ENCODE measurements at places on chromosomes 2 and 18.
A peak's percentile ranks its signal among the peaks of the same experiment; 100 is the strongest.

DNA sequence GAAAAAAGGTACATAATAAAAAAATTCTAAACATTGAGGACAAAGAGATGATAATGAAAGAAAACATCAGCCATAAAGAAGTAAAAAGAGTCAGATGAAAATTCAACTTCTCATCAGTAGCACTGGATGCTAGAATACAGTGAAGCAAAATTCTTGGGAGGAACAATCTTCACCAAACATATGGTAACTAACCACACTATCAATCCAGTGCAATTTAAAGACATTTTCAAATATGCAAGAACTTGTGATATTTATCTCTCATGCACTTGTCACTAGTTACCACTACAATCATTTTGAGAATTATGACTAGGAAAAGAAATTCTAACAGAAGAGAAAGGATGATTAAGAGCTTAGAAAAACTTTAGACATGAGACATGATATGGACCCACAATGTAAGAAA, 127.4 kb downstream of the RTTN start:
- no peak for DNase-seq

GRCh38 chr2:29657674-29658073, 263.7 kb downstream of the ALK start:
- DNase-seq, result peak; percentile 55

- DNase-seq, result no peak
Measured at GRCh38 chr2:152694161-152694661, 23.1 kb downstream of the PRPF40A start.

DNA sequence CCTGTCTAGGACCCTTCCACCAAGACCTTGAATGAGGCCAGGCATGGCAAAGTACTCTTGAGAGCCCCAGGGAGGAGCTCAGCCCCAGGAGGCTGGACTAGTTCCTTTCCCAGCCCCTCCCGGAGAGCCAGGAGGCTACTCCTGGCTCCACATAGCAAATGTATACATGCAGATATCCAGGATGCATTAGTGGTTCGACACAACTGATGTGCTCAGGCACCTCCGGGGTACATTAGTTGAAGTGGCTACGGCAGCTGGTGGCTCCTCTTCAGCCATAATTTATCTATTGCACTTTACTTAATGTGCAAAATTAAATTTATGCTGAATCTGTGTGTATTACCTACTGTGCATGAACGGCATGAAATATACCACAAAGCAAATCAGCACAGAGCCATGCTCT, 182.8 kb upstream of the MEIS1 start:
- DNase-seq, result no peak

DNA sequence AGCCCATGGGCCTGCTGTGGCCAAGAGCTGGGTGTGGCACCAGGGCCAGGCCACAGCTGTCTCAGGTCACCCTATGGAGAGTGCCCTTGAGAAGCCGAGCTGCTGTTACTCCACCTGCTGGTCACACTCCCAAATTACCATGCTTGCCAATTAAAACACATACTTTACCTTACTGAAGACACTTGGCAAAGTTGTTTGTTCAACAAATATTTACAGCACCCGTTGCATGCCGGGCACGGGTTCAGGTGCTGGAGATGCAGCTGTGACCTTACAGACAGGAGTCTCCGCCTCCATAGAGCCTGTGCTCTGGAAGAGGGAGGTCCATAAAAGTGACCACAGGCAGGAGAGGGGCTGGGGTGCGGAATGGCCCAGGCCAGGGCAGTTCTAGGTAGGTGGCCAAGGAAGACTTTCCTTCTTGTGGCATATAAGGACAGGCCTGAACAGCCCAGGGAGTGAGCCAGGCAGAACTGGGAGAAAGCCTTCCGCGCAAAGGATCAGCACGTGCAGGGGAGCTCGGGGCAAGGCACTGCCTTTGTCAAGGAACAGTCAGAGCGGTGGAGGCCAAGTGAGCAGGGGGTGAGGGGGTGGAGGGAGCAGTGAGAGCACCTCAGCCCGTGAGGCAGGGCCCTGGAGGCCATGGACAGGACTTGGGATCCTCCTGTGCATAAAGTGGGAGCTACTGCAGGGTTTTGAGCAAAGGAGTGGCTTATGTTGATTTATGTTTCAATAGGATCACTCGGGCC, 23.6 kb upstream of the RBM44 start:
- peak; percentile 59 for DNase-seq

GRCh38 chr2:38600921-38601455, 1.7 kb downstream of the HNRNPLL start:
- DNase-seq, result peak; percentile 54

- no peak for DNase-seq
Measured at GRCh38 chr2:149488706-149489440, 98.7 kb downstream of the MMADHC start.

GRCh38 chr2:235539773-235540172, 45.9 kb downstream of the AGAP1 start:
- no peak for DNase-seq

DNA sequence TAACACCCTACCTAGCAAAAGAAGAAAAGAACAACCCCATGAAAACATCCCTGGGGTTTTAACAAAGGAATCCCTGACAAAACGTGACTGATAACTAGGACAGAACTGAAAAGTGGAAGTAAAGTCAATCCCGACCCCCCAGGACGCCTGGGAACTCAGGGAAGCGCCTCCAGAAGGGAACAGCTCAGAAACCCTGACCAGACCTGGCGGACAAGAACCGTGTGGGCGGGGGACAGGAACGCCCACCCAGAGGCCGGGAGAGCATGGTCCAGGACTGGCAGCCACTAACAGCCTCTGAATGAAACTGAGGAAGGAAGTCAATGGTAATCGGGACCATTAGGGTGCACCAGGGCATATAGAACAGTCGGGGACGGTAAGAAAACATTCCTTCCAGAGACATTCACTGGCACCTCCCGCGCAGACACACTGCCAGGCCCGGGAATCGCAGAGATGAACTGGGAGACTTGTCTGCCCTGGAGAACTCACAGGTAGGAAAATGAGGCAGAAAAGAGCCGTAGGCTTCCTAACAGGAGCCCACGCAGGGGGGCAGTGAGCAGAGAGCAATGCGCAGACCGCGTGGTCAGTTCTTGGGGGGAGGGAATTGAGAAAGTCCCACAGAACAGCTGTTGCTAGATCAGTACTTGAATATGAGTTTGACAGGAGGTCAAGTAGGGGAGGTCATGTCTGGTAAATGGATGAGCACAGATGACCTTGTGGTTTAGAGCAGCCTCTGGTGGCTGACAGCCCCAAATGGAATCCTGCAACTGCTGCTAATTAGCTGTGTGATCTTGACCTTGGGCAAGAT, 1.3 kb upstream of the TBC1D8 start:
- DNase-seq, result peak; percentile 84

DNA sequence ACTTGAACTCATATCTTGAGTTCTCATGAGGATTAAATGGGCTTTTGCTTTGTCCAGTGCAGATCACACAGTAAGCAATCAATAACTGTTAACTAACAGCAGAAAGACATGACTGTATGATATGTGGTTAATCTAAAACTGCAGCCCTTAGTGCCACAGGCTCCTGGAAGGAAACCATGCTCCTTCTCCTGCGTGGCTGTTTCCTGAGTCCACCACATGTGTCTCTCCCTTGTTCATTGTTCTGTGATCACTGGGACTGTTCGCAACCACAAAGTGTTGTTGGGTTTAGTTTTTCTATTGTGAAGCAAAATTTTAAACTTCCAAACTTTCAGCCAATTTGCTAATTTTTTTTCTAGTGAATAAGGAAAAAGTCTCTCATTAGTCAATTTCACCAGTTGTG, 130.9 kb upstream of the PTPRM start:
- DNase-seq, result no peak

- DNase-seq, result no peak
Measured at GRCh38 chr18:48943736-48944527, 6.8 kb downstream of the SMAD7 start.

DNA sequence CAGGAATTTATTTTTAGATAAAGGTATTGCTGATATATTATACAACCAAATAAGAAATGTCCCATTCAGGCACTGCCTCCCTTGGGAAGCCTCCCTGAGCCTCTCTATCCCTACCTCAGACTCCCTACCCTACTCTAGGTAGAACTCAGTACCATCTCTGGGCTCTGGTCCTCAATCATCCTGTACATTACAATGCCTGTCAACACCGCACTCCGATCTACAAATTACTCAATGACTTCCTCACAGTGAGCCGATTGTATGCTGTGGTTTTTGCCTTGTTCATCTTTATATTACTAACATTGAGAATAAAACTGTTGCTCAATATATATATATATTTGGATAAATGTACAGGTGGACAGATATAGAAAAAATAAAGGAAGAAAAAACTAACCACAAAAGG, 207.5 kb downstream of the STK39 start:
- DNase-seq, result no peak

GRCh38 chr2:163455815-163456214, 280.0 kb downstream of the FIGN start:
- DNase-seq, result no peak

- DNase-seq, result no peak
Measured at GRCh38 chr2:101775636-101776035, 78.1 kb downstream of the MAP4K4 start.

DNA sequence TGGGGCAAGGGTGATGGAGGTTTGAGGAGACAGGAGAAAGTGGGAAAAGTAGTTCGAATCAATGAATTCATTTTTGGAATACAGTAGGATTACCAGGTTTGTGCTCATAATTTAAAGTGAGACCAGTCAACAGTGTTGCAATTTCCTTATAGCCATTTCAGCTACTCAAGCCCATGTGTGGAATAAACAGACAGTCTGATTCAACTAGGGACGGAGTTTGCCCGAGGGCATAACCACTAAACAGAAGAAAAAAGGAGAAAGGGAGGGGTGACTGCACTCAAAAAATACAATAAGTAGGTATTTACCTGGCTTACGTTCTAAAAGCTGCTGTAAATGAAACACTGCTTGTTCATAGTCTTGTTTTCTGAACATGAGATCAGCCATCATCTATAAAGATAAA, 55.2 kb downstream of the TTC21B start:
- peak; percentile 19 for DNase-seq

DNA sequence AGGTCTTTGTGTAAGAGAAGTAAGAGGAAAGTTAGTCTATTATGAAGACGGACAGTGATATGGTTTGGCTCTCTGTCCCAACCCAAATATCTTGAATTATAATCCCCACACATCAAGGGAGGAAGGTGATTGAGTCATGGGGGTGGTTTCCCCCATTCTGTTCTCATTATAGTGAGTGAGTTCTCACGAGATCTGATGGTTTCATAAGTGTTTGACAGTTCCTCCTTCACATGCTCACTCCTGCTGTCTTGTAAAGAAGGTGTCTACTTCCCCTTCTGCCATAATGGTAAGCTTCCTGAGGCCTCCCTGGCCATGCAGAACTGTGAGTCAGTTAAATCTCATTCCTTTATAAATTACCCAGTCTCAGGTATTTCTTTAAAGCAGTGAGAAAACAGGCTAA, 67.6 kb downstream of the NEURL3 start:
- no peak for DNase-seq

DNA sequence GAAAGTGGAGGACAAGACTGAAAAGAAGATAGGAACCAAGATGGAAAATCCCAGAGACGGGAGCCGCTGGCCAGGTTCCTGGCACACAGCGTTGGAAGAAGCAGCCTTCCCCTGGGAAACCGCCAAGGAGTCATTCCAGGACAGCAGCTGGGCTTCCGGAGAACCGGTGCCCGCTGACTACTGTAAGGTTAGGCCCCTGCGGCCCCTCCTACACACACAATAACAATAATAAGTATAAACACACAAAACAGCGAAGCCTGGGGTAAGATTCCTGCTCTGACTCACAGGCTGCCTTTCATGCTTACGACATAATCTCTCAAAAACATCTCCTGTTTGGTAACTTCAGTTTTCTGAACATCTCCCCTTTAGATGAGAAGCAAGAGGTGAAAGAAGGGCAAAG, 28.1 kb upstream of the MYCN start:
- no peak for DNase-seq

- DNase-seq, result peak; percentile 22
Measured at GRCh38 chr2:65688141-65688886, 255.9 kb upstream of the SPRED2 start.

DNA sequence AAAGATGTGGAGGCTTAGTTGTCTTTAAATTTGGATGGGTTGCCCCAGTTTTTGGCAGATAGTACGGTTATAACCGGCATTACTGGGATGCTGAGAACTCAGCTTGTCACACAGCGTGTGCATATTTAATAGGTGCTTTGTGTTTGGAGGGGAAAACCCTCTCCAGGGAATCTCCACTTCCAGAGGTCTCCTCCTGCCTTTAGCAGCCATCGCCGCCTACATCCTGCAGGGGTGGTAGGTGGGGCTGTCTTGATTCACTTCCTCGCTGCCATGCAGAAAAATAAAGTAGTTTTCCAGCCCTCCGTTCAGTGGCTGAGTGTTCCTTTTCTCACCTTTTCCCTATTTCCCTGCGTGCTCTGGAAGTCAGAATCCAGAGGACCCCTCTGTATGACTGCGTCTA, 76.4 kb downstream of the ITGB1BP1 start:
- DNase-seq, result peak; percentile 48

GRCh38 chr2:199997296-199997695, 41.9 kb downstream of the MAIP1 start:
- no peak for DNase-seq

DNA sequence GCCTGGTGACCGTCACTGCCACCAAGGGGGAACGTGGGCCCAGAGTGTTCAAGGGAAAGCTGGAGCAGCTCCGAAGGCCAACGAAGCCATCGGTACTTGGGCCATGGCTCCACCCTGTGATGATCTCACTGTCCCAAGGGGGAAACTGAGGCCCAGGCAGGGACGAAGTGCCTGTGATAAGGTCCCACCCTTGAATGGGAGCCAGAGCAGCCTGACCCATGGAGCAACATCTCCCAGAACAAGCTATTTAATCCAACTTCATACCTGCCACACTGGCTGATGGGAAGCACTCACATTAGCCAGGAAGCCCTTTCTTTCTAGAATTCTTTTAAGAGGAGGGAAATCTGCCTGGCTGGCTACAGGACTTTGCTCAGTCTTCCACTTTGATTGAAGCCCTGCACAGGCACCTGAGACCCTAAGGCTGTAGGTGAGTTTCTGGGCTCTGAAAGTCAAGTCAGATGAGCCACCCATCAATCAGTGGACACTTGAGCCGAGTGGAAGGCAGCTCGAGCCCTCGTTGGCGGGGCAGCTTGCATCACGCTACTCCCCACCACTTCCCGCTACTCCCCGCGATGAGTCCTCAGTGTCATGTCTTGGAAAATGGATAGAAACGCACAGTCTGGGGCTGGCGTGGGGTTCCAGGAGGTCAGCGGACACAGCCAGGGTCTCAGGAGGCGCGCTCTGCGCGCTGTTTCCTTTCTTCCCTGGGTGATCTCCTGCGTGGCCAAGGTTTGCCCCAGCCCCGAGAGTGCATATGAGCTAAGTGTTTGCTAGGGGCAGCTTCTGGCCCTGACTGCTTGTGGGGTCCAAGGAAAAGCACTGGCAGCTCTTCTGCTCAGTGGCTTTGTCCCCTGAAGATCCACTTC, 2.5 kb upstream of the HS6ST1 start:
- DNase-seq, result peak; percentile 61

Data from eye (tissue), 1 donor.